ENCODE measurements at places on chromosomes 5 and 9.
A peak's percentile ranks its signal among the peaks of the same experiment; 100 is the strongest.

DNA sequence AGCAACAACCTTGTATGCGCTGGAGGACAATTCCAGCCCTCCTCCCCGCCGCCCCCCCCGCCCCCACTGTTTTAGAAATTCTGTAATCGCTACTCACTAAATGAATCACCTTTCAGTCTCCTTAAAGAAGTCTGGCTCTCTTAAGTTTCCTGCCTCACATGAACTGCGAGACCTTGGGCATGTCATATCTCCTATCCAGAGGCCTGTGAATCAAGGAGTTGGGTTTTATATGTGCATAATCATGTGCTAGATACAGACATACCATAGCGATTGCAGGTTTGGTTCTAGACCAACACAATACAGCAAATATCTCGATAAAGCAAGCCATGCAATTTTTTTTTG, 337 bp upstream of the DMAC1 start:
- no peak for DNase-seq

DNA sequence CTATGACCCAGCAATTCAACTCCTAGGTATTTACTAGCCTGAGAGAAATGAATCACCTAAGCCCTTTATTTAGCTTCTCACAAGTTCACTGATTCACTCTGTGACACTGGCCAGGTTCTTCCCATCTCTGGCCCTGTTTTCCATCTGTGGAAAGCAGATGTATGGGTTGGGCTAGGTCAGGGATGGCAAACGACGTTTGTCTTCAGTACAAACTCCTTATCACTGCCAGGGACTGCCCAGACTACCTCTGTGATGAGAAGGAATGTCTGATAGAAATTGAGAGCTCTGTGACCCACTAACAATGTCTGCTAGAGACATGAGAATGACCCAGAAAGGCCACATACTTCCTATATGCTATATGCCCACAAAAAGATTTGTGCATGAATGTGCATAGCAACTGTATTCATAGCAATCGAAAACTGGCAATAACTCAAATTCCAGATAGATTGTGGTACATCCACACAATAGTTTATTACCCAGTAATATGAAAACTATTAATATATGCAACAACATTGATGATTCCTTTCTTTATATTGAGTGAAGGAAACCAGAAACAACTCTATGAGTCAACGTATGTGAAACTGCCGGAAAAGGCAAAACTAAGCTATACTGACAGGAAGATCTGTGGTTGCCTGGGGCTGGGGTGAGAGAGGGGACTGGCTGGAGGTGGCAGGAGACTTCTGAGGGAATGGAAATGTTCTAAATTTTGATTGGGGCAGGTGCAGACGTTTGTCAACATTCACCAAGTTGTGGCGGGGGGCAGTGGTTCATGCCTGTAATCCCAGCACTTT, 32.0 kb upstream of the ADAM19 start:
- peak; percentile 90 for DNase-seq

- DNase-seq: peak; percentile 22
These were observed 48.2 kb upstream of the ZNF169 start for GRCh38 chr9:94210616-94211603.

DNA sequence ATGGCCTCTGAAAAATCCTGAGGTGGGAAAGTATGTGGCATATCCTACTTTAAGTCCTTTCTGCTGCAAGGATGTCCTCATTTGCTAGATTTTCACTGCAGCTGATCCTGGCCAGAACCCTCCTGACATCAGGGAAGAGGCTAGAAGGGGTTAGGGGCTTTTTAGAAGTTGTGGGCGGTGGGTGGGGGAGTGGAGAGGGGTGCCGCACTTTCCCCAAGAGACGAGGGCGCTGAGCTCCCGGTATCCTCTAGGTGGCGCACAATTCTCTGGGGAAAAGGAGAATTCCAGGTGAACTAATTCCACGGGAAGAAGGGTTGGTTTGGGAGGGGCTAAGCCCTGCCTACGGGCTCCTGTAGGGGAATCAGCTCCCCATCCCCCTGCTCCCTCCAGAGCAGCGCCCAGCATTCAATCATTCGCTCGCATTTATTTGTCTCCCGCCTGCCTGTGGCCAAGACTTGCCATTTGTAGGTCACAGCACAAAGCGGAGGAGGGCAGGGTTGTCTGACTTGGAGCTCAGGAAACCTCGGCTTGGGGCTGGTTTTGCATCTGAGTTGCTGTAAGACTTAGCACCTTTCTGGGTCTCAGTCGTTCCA, 42.9 kb upstream of the HAND1 start:
- peak; percentile 22 for DNase-seq

- DNase-seq: peak; percentile 59
These were observed 271.6 kb upstream of the NUDT12 start for GRCh38 chr5:103834216-103834615.

GRCh38 chr9:137250329-137251193, 525 bp upstream of the STPG3 start:
- no peak for DNase-seq

DNA sequence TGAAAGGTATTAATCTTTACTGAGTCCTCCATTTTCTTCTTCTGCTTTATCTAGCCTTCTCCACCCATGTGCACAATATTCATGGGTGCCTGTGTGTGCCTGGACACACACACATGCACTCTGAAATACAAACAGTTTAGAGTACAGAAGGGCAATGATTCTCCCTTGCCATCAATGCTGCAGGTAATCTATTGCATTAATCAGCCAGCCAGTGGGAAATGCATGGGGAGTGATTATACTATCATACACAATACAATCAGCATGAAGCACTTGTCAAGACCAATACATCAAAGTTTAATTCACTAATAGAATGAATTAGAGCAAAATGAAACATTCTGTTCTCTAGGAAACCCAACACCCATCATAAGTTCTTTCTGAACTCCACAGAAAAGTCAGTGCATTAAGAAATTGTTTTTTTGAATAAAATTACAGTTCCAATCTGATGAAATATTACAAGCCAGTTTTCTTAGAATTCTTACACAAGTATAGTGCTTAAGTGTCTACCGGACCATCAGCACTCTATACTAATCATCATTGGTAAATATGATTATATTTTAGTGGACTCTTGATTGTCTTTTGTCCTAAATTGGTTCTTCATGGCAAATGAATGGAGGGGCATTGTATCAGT, 172.2 kb downstream of the ZSWIM6 start:
- no peak for DNase-seq

DNA sequence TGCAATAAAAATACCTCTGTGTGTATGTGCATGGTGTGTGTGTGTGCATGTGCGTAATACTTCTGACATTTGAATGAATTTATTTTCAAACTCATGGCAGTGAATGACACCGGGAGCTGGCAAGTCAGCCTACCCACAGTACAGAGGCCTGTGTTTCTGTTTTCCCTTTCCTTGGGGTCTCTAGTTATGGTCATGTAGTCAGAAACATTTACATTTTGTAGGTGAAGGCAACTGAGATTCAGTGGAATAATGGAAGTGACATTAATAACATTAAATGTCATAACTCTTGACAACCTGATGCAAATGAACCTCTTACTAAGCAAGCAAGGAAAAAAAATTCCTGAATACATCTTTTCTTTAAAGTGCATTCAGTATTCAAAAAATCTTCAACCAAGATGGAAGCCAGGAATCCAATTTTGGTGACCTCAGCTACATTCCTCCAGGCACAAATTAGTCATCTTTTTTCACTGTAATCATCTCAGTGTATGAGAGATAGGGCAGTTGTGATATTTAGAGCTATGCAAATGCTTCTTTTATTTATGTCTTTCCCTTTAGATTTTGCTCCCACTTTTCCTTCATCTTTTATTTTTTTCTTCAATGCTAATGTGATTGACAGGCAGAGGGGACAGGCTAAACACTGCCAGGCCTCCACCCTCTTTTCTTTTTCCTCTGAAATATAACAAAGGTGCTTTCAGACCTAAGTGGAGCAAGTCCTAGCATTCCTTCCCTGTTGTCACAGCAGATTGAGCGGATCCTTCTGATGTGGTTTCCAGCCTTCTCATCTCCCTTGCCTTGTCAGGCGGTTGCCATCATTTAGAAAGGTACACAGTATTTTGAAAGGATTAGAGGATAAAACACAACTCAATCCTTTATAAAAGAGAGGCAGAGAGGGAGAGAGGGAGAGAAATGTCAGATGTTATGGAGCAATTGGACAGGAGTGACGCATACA, 569.8 kb upstream of the ADAMTS16 start:
- peak; percentile 80 for DNase-seq

- no peak for DNase-seq
These were observed 575.2 kb downstream of the ISL1 start for GRCh38 chr5:51958473-51958872.

GRCh38 chr9:37922363-37923117, 18.6 kb upstream of the SLC25A51 start:
- DNase-seq: no peak

DNA sequence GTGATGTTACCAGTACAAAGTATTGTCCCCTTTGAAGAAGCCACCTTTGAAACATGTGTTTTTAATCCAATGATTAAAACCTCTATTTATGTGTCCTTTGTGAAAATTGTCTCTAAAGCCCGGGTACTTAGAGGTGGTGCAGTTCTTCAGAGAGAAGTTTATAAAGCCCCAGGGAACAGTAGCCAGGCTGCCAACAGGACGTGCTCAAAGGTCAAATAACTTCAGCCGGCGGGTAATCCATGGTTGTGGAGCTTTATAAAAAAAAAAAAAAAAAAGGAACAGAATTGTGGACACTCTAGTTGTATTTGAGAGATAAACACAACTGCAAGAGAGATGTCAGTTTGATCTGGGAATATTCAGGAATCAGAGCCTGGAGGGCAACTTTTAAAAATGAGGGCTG, 57.9 kb upstream of the CTNND2 start:
- peak; percentile 2 for DNase-seq

DNA sequence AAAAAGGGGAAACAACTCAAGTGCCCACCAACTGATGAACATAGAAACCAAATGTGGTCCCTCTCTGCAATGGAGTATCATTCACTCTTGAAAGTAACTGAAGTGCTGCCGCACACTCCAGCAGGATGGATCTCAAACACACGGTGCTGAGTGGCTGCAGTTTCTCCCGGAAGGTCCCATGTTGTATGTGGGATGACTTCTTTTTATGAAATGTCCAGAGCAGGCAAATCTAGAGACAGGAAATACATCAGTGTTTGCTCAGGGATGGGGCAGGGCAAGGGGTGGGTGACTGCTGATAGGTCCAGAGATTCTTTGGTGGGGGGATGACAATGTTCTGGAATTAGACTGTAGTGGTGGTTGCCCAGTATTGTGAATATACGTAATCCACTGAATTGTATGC, 89.9 kb upstream of the ADAMTS2 start:
- no peak for DNase-seq

DNA sequence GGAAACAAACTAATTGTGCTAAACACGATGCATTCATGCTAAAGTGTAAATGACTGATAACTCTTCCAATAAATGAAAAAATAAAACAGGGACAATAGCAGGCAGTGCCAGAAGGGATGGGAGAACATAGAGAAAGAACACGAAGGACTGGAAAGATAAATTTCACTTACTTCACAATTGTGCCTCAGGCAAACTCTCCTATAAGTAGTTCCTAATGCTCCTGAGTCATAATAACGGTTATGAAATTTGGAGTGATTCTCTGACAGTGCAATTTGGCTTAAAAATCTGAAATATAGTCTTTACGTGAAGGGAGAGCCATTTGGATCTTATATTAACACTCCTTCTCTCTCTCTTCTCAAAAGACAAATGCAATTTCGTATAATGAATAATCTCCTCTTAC, 2218.5 kb downstream of the MAT2B start:
- DNase-seq: no peak

DNA sequence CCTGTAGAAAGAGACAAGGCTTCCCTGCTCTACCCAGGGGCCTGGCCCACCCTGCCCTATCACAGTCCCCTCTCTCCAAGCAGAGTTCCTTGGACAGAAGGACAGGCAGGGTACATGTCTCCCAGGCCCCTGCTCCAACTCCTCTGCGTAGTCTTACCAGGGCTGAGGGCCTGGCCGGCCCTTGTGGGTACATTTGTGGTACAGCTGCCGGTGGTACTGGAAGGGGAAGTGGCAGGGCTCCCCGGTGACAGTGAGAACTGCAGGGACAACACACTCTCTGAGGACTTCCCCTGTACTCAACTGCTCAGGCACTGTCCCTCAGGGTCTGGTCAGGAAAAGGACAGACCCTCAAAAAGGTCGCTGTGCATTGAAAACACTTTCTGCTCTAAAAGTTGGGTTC, 3.6 kb downstream of the F12 start:
- no peak for DNase-seq

GRCh38 chr9:36770025-36770424, 197.3 kb downstream of the MELK start:
- DNase-seq: no peak

GRCh38 chr5:149371296-149371962, 7.7 kb downstream of the IL17B start:
- DNase-seq: peak; percentile 58

DNA sequence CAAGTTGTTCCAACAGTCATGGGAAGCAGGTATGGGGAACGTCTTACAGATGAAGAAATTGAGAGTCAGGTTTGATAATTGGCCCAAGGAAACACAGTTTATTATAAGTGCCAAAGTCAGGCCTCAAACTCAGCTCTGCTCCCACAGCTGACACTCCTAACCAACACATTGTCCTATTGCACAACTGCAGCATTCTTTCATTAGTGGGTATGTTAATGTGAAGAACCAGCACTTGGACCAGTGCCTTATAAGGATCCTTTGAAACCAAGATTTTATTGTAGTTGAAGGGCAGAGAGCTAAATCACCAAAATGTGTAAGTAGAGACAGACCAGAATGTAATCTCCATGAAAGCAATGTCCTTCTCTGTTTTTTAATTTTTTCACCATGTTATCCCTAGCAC, 56.1 kb downstream of the GRIA1 start:
- peak; percentile 72 for DNase-seq

GRCh38 chr5:141343242-141343952, at the start of gene PCDHGA3:
Gene PCDHGA3 (plus strand): TSS chr5:141343829. CDS start chr5:141344034, 205 bp downstream.
- no peak for DNase-seq

DNA sequence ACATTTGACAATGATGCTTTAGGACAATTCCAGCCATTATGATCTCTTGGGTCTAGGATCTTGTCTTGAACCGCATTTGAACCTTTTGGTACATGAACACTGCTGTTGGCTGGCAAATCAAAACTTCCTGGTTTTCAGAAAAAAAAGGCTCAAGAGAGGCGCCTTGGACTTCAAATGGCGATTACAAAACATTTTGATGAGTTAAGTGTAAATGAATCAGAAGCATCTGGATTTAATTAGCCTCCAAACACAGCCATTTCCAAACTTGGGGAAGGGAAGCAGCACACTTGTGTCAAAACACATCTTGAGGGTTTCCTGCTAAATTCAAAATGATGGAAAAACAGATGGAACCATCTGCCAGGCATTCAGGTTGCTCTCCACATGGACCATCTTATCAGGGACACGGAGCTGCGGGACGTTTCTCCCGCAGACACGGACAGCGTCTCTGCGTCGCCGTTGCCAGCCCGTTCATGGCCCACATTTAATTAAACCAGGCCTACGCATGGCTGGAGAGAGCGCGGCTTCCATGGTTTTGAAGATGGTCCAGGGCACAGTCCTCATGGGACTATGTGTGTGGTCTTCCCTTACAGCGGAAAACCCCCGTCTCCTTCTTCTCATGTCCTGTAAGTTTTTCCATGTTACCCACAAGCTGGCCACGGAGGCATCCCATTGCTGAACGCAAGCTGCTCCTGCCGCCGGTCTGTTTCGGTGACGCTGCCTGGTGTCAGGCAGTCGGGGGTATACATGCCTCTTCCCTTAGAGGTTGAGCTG, 55.8 kb upstream of the PTCH1 start:
- no peak for DNase-seq
